RKO (cell line): ENCODE measurements at places on chromosomes 13 and 19.

DNA sequence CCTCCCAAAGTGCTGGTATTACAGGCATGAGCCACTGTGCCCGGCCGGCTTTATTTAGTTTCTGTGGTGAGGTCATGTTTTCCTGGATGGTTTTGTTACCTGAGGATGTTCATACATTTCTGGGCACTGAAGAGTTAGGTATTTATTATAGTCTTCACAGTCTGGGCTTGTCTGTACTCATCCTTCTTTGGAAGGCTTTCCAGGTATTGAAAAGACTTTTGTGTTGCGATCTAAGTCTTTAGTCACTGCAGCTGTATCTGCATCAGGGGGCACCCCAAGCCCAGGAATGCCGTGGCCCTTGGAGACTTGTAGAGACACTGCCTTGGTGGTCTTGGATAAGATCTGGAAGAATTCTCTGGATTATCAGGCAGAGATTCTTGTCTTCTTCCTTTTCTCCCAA, 12.8 kb downstream of the BLOC1S3 start:
- DNase-seq: no peak

DNA sequence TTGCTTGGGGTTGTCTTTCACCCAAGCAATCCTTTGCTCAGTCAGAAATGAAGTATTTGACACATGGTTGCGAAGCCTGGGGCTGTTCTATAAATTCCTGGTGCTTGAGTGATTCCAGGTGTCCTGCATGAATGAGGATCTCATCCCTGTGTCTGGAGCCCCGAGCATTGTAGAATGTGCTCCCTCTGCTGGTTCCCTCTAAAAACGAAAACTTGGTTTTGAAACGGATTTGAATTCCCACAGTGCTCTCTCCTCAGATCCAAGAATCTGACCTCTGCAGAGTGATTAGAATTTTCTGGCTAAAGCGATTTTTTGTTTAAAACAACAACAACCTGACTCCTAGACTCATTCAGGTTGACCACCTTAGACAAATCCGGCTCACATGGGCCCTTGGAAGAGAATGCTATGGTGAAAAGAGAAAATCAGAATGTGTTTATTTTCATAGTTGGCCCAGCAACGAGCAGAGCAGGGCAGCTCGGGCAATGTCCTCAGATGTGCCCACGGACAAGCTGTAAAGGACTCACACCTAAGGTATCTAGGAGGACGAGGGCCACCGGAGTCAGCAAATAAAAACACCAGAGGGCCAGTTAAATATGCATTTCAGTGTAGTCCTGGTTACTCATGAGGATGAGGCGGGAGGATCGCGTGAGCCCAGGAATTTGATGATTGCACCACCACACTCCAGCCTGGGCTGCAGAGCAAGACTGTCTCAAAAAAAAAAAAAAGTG, 8.7 kb upstream of the ATP12A start:
- peak; percentile 74 for DNase-seq

- DNase-seq: no peak
Observed at GRCh38 chr19:4641132-4641531, 1.8 kb downstream of the TNFAIP8L1 start.

- no peak for DNase-seq
Observed at GRCh38 chr13:112903606-112904195, 65.3 kb upstream of the MCF2L start.

- DNase-seq: no peak
Observed at GRCh38 chr13:38617936-38618335, 68.9 kb upstream of the FREM2 start.

- DNase-seq: peak; percentile 25
Observed at GRCh38 chr13:44231786-44232516, 141.7 kb upstream of the SERP2 start.

DNA sequence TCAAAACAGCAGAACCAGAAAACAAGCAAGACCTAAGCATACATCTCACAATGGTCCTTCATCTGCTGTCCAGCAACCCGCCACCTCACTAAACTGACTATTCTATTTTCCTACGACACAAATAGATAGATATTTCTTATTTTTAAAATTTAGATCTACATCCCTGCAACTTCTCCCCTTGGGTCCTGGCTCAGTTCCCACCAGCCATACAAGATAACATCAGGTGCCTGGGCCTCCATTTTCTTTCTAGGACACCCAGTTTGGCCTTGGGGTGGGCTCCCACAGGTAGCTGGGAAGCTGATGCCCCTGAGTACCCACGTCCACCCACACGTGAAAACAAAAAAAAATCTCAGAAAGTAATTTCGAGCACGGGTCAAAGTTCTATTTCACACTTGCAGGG, 47.6 kb downstream of the TGDS start:
- peak; percentile 21 for DNase-seq

DNA sequence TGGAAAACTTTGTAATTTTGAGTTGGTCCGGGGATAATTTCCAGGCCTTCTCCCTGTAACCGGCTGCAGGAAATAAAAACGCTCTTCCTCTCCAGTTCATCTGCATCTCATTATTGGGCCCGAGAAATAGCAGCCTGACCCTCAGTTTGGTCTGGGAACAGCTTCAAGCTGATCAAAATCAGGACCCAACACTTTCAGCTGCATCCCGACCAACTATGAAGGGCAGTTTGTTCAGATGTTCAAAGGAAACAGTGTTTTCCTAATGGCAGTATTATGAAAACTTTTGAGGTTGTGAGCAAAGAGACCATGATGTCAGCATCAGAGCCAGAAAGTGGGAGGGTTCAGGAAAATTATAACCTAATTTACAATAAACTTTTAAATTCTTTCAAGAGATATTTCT, 35.7 kb downstream of the STK24 start:
- DNase-seq: no peak

DNA sequence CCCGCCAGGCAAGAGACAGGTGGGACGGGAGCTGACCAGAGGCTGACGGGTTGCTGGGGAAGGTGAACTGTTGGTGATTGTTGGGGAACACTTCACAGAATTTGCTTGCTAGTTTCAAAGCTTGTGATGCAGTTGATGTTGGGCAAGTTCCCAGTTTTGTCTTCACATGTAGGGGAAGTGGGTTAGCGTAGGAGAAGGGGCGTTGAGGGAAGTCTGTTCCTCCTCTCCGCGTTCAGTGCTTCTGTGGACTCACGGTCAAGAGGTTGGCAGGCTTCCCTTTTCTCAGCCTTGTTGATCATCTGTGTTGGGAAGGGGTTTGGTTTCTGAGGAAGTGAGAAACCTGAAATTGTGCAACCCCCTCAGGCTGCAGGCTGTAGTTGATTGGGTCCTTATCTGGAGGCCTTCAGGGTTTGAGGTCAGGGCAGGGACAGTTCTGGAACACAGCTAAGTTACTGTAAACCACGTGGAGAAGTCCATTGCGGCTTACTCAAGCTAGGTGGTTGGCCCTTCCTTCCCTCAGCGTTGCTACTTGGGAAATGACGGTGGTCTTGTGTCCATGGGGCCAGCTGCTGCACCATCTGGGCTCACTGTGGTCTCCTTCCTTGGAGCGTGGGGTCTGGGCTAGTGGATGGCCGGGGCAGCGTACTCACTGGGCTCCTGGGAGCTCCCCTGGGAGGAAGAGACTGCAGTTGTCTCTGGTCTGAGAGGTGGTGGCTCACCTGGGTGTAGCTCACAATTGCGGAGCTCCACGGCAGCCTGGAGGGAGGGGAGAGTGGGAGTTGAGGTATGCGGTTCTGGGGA, 7.5 kb downstream of the RPS9 start:
- DNase-seq: peak; percentile 44

DNA sequence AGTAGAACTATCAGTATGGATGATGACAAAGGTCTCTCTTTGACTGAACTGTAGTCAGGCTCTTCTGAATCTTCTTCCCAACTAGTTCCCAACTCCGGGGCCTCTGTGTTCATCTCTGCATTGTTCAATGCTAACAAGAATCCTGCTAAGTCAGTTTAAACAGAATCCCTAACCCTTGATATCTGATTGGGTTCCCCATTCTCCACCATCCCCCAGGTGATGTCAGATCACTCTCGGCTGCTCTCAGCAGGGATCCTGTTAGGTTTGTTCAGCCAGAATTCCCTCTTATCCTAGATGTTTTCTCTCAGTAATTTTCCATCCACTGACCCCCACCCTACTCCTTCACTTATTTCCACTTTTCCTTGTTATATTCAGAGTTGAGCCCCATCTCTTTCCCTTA, 223.6 kb downstream of the RGCC start:
- no peak for DNase-seq

DNA sequence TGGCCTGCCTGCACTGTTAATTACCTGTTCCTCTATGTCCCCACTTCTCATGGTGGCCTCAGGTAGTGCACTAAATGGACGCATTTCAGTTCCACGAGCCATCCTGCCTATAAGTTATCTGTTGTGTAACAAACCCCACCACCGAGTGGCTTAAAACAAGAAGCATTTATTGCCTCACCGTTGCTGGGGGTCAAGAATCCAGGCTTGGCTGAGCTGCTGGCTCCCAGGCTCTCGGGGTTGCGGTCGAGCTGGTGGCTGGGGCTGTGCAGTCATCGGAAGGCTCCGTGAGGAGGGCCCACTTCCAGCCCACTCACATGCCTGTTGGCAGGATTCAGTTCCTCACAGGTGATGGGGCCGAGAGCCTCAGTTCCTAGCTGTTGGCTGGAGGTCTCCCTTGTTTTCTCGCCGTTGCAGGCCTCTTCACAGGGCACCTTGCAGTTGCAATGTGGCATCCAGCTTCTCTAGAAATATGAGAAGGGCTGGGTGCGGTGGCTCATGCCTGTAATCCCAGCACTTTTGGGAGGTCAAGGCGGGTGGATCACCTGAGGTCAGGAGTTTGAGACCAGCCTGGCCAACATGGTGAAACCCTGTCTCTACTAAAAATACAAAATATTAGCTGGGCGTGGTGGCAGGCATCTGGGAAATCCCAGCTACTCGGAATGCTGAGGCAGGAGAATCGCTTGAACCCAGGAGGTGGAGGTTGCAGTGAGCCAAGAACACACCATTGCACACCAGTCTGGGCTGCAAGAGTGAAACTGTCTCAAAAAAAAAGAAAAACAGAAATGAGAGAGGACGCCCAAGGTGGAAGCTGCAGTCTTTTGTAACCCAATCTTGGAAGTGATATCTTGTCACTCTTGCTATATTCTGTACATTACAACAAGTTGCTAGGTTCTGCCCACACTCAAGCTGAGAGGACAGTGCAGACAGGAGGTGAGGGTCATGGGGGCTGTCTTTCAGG, 6.5 kb upstream of the PTOV1 start:
- no peak for DNase-seq

DNA sequence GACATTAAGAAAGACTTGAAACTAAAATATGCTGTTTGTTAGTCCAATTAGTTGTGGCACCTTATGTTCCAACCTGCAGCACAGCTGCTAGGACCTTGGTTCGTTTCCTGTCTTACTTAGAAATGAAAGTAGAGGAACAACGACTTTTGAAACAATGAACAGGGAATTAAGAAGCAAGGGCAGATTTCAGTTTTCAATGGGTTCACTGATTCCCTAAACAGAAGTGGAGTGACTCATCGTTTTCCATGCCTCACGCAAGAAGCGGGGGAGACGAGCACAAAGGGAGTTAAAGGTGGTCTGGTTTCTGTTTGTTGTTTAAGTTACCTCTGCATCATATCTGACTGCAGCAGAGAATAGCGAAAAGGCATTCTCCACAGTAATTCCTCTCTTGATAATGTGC, 44.8 kb downstream of the PHF11 start:
- no peak for DNase-seq

- DNase-seq: no peak
Observed at GRCh38 chr13:83201506-83201905, 680.8 kb downstream of the SLITRK1 start.

DNA sequence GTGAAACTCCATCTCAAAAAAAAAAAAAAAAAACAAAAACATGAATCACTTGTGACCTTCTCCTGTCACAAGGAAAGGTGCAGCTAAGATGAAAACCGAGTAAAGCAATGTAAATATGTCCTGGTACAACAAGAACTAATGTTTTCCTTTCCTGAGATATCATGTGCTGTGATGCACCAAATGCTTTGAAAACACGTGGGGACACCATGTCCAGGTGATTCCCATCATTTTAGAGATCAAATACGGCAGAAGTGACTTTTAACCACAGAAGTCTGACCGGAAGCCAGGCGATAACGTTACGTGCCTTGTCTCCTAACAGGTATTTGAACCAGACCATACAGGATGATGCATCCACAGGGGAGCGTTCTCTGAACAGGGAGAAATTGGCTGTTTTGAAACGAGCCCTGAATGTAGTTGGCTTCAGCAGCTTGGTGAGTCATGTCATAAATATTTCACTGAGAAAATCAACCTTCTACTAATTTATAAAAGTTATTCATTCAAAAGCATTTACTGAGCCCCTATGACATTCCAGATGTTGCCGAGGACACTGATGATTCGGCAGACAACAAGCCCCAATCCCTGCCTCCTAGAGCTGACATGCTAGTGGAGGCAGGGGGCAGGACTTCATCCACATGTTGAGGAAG, 328.1 kb downstream of the MYO16 start:
- peak; percentile 53 for DNase-seq

GRCh38 chr19:49489601-49490167, 2.3 kb downstream of the RPL13A start:
- DNase-seq: peak; percentile 77

- no peak for DNase-seq
Observed at GRCh38 chr19:52522551-52522950, 4.9 kb upstream of the ZNF808 start.

- no peak for DNase-seq
Observed at GRCh38 chr13:32391101-32391619, 36.8 kb downstream of the N4BP2L1 start.

GRCh38 chr13:104372095-104372655, 1306.0 kb upstream of the SLC10A2 start:
- DNase-seq: no peak

DNA sequence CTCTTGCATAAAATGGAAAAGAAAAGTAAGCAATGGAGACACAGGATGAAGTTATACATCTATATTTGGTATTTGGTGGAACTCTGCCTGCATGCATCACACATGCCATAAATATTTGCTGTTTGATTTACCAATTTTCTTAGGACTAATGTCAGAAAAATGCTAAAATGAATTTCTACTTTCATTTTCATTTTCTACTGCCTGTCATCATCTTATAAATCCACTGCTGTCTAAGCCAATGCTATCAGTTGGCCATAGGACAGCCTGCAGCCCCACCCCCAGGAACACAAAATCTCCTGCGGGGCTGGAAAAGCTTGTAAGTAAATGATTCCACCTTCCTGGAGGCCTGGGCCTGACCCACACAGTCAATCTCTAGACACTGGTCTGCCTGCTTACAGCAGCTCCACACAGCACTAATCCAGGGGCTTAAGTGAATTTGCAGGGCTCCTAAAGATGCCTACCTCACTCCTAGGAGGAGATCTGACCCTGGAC, 122.0 kb downstream of the ENOX1 start:
- DNase-seq: no peak

GRCh38 chr13:39159846-39160370, 121.7 kb downstream of the NHLRC3 start:
- no peak for DNase-seq

GRCh38 chr13:94435604-94436226, 43.8 kb downstream of the DCT start:
- DNase-seq: peak; percentile 75

GRCh38 chr19:33177417-33177979, 16.6 kb upstream of the LRP3 start:
- DNase-seq: peak; percentile 75

DNA sequence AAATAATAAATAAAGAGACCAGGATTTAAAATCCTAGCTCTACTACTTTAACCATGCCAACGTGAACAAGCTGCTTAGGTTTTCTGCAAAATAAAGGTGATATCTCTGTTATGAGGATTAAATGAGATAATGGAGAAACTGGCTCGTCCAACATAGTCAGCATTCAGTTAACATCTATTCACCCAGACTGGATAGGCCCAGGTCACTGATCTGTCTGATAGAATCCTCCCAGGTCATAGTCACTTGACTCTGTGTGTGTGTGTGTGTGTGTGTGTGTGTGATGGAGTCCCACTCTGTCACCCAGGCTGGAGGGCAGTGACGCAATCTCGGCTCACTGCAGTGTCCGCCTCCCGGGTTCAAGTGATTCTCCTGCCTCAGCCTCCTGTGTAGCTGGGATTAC, 12.9 kb upstream of the RAB8A start:
- no peak for DNase-seq
